ENCODE measurements at places on chromosomes 6 and 20. TPM values are rescaled to one million over a fixed set of nuclear protein-coding genes. Genes with fewer than 3 reads are reported as not detected.

The EYS gene
- 0.23 TPM for total RNA-seq

The NHLRC1 gene
- total RNA-seq: 2.6 TPM

DNA sequence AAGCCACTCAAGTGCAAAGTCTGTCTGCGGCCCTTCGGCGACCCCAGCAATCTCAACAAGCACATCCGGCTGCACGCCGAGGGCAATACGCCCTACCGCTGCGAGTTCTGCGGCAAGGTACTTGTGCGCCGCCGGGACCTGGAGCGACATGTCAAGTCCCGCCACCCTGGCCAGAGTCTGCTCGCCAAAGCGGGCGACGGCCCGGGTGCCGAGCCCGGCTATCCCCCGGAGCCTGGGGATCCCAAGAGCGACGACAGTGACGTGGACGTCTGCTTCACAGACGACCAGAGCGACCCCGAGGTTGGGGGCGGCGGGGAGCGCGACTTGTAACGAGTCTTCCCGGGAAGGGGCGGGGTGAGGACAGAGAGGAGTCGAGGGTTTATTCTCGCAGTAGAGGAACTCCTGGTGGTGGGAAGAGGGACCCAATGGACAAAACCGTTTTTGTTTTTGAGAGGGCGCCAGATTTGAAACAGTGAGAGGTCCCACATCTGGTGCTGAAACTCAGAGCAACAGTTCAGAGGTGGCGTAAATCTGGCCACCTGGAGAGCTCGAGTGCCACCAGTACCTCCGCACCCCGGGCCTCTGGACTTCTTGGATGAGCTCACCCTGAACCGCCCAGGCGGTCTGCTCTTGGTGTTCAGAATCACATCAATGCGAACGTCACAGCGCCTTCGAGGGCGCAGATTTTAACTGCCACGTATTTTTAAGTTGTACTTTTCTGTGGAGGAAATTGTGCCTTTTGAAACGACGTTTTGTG is 8.0 kb downstream of the PRDM13 start:
- no peak for DNase-seq

The ZBTB2 gene
- 9.3 TPM for total RNA-seq

The IMPG1 gene
- total RNA-seq: not detected

DNA sequence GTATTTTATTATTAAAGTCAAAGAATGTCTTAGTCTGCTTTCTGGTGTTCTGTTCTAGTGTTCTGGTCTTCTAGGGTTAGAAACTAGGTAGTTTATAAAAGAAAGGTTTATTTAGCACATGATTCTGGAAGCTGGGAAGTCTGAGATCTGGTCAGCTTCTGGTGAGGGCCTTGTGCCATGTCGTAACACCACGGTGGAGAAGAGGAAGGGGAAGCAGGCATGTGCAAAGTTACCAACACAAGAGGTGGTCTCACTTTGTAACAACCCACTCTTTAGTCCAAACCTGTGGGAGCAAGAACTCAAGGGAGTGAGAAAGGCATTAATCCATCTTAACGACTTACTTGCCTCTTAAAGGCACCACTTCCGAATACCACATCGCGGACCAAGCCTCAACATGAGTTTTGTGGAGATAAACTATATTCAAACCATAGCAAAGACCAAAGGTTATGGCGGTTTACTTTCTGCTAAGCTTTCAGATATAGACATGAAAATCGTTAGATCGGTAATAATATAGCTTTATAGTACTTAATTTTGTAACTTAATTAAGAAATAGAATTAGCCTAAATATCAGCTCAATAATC is 99.4 kb downstream of the NCOA3 start:
- DNase-seq: no peak

The GTSF1L gene
- total RNA-seq: not detected

DNA sequence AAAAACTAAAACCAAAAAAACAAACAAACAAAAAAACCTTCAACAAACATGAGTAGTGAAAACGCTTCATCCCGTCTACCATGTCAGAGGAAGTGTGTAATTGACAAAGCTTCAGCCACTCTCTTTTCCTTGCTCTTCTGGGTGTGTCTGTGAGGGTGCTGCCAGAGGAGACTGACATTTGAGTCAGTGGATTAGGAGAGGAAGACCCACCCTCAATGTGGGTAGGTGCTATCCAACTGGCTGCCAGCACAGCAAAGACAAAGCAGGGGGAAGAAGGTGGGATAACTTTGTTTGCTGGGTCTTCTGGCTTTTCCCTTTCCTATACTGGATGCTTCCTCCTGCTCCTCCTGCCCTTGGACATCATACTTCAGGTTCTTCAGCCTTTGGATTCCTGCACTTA is 145.6 kb downstream of the TASP1 start:
- no peak for DNase-seq

- no peak for DNase-seq
These were observed 288.9 kb downstream of the PREX1 start for GRCh38 chr20:48538856-48539255.

- DNase-seq: no peak
These were observed 198.6 kb downstream of the UST start for GRCh38 chr6:148945301-148946021.
